ENCODE measurements at places on chromosomes 5 and 9.

DNA sequence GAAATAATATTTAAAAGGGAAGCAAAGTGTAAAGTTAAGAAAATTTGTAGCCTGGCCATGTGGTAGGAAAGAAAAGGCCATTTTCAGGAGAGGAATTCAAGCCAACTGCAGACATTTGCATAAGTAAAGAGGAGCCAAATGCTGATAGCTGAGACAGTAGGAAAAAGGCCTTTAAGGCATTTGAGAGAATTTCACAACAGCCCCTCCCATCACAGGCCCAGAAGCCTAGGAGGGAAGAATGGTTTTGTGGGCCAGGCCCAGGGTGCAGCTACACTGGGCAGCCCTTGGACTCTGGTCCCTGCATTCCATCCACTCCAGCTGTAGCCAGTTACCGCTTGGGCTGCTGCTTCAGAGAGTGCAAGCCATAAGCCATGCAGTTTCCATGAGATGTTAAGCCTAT lies 1556.8 kb downstream of the EFNA5 start:
- DNase-seq = no peak

GRCh38 chr5:170341545-170341944 lies 44.0 kb upstream of the LCP2 start:
- DNase-seq = no peak

DNA sequence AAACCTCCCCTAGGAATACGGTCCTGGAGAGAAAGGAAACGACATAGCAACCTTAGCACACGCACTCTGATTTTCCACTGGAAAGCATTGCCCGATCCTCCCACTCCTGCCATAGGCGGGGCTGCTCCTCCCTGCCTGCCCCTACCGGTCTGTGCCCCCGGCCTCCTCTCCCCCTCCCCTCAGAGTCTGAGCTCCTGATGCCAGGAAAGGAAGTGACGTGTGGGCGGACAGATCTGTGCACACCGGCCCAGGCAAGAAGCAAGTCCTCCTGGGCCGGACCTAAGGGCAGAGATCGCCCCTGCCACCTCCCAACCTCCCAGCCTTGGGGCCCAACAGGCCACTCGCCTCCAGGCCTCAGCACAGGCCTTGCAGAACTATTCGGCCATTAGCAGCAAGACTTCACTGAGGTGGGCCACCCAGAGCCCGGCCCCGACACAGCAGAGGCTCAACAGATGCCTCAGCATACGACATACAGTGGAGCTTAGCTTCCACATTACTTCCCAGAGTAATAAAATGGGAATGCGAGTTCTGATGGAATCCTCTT lies 7.2 kb downstream of the NINJ1 start:
- DNase-seq = peak; percentile 74

DNA sequence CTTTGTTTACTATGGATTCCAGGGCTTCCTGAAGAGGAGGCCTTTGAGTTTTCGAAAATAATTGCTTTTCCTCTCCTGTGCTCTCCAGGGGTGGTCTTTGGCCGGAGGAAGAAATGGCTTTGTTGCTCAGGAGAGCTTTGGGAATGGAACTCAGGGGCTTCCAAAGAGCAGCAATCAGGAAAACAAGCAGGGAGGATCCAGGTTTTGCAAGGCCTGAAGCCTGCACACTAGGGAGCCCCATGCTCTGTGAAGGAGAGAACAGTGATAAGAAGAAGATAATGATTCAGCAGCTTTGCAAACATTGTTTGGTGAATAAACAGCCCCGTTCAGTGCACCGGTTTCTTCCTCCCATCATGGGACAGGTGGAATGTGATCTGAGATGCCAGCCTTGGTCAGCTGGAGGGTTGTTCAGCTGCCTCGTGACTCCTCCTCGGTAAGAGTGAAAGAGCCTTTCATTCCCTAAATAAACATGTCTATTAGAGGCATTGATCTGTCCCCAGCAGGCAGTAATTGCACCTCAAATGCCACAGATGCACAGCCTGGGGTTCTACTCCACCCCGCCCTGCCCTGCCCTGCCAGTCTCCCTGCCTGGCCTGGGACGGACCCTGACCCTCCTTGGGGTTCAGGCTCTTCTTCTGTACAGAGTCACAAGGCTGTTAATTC lies 11.5 kb upstream of the ALDH1B1 start:
- no peak for DNase-seq

Data from muscle of back (tissue), 13 donors.